ENCODE measurements at places on chromosomes 1 and 21. TPM values are rescaled to one million over a fixed set of nuclear protein-coding genes. Genes with fewer than 3 reads are reported as not detected.
A peak's percentile ranks its signal among the peaks of the same experiment; 100 is the strongest.

The AADACL4 gene
- total RNA-seq, result not detected

The SPRR2G gene
- total RNA-seq, result not detected

The EFNA1 gene
- total RNA-seq, result 0.16 TPM

The SYF2 gene
- total RNA-seq, result 44.7 TPM

The NPHS2 gene
- not detected for total RNA-seq

The PFKL gene
- total RNA-seq, result 114 TPM

The PTPN7 gene
- total RNA-seq, result not detected

DNA sequence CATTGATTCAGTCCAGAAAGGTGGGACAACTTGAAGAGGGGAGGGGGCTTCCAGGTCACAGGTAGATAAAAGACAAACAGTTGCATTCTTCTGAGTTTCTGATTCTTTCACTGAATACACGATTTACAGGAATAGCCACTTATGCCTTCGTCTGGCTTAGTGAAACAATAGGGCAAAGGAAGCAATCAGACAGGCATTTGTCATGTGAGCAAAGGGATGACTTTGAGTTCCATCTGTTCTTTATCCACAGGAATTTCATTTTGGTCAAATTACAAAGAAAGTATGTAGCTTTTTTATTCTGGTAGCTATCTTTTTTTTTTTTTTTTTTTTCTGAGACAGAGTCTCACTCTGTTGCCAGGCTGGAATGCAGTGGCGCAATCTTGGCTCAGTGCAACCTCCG, 202.5 kb downstream of the TTLL7 start:
- no peak for DNase-seq

- peak; percentile 92 for DNase-seq
Observed at GRCh38 chr1:158145173-158145719, 35.4 kb upstream of the CD1D start.

- DNase-seq, result no peak
Observed at GRCh38 chr1:31848381-31848897, 32.6 kb upstream of the SPOCD1 start.

DNA sequence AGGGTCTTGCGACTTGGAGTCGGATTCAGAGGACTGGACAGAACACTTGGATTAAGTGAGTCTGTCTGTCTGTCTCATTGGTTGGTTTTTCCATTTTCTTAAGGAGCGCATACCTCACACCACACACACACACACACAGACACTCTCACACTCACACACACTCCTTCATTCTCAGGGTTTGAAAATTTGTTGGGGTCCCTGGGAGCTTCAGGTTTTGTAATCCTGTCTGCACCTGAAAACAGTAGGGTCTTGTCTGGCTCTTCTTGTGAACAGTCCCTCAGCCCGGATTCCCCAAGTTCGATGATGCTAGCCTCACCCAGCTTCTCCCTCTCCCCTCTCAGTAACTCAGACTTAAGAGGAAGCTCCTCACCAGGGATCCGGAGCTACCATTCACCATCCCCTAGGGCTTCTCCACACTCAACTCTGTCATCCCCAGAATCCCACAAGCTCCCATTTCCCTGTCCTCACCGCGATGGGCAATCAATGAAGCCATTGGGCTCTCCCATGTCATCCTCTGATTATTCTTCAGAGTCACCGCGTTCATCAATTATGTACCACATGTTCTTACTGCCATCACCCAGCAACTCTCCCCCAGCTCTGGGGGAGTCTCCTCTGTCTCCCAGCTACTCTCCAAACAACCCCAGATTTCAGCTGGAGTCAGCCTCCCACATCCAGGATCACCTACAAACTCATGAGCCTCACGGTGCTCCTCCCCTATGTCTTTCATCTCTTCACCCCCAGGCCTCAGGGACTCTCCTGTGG, 1530.9 kb upstream of the TPTE start:
- no peak for DNase-seq

DNA sequence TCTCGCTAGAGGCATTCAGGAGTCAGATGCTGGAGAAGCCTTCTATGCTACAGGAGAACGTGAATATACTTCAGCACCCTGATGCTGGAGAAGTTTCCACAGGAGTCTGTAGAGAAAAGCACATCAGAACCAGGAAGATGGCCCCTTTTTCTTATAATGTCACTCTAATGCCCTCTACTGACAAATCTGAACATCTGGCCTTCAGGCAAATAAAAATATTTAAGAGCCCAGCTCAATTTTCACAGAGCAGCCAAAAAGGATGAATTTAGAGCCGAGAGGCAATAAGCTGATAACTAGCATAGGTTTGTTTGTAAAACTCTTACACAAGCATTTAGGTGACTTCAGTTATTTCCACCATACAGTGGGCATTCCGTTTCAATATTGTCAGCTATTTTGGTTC, 3.8 kb upstream of the RRP15 start:
- DNase-seq, result peak; percentile 5

GRCh38 chr1:43541721-43542401, 11.2 kb downstream of the PTPRF start:
- DNase-seq, result peak; percentile 67

GRCh38 chr1:115452600-115453329, 114.7 kb upstream of the NGF start:
- no peak for DNase-seq

- DNase-seq, result peak; percentile 98
Observed at GRCh38 chr1:153566414-153567371, 1.0 kb upstream of the S100A2 start.

DNA sequence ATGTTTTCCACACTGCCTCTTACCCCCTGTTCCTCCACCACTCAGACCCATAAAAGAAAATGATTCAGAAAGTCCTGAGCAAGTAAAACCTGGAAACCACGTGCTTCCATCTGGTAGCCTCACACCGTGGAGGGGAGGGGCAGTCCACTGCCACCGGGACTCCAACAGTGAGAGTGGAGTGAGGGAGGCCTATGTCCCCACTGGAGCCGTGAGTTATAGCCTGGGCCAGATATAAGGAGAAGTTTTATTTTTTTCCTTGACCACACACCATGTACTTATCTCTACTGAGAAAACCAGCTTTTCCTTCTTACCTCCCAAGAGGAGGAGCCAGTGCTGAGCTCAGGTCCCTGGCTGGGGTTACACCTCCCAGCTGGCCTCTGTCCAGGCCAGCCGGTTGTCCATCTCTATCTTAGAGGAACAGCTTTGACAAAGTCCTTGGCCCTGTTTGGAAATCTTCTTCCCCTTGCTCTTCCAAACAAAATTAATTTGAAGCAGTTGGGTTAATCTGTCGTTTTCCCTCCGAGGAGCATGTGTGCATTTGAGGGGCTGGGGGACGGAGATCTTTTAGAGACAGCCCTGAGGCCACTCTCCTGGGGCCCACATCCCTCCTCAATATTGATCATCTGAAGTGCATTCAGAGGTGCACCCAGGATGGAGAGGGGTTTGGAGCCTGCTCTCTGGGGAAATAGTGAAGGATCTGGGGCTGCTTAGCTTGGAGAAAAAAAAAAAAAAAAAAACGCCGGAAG, 49.1 kb upstream of the SERBP1 start:
- DNase-seq, result peak; percentile 46

GRCh38 chr21:26846036-26846931, 1.1 kb upstream of the ADAMTS1 start:
- DNase-seq, result peak; percentile 85

- peak; percentile 76 for DNase-seq
Observed at GRCh38 chr1:81679942-81680341, 120.8 kb upstream of the ADGRL2 start.

DNA sequence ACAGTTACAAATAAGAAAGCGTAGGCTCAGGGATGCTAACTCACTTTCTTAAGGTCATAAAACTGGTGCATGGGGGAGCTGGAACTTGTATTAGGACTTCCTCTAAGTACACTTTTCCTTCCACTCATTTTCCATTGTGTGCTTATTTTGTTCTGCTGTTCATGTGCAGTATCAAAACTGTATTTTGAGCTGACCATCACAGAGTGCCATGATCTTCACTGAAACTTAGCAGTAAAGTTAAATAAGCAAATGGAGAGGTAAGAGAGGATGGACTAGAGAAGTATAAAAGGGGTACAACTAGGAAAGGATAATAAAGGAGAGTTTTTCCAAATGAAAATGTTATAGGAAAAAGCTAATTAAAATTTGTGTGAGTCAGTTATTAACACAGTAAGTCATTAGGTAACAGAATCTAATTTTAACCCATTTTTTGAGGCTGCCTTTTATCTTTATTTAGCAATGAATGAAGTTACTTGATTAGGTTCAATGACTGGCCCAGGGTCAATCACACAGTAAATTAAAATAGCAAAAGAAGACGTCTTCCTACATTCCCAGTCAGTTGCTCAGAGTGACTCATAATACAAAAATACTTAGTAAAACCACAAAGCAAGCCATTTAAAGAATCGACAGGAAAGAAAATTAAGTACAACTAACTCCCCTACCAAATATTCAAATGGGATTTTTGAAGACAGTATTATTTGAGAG, 165.8 kb upstream of the C1orf105 start:
- DNase-seq, result peak; percentile 91

GRCh38 chr1:172545396-172546004, 12.6 kb downstream of the SUCO start:
- DNase-seq, result no peak

- DNase-seq, result no peak
Observed at GRCh38 chr21:39531840-39532239, 80.1 kb downstream of the SH3BGR start.

- no peak for DNase-seq
Observed at GRCh38 chr1:234230414-234230862, 142.8 kb upstream of the COA6 start.

DNA sequence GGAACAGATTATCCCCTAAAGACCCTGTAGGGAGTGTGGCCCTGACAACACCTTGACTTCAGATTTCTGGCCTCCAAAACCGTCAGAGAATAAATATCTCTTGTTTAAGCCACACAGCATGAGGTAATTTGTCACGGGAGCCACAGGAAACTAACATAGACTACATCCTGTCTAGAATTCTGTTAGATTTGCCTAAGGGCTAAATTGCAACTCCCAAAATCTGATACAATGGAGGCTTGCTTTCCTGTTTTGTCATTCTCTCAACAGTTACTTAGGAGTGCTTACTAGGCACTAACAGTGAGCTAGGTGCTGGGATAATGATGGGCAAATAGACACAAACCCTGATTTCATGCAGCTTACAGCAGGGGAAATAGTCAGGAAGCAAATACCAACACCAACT, 141.6 kb downstream of the MIS18A start:
- no peak for DNase-seq
